ENCODE measurements at places on chromosomes 2 and 18.
A peak's percentile ranks its signal among the peaks of the same experiment; 100 is the strongest.

GRCh38 chr2:43041661-43042360 lies 184.6 kb downstream of the ZFP36L2 start:
- DNase-seq, result peak; percentile 69

DNA sequence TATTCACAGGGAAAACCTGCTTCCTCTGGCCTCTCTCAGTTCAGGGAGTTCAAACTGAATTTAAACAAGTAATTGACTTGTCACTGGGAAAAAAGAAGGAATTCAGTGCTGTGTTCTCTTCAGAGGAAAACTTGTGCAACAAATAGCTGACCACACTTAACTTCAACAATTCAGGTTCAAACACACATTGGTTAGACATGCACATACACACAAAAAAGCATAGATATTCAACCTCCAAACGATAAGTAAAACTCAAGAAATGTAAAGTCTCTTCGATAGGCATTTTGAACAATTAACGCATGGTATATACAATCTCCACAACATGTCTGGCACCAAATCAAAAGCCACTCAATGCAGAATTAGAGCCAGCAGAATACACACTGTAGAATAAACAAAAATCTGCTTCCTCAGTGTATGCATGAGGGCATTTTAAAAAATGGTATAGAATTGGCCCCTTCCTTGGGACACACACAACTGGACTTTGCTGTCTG lies 269.0 kb downstream of the TCF4 start:
- no peak for DNase-seq

DNA sequence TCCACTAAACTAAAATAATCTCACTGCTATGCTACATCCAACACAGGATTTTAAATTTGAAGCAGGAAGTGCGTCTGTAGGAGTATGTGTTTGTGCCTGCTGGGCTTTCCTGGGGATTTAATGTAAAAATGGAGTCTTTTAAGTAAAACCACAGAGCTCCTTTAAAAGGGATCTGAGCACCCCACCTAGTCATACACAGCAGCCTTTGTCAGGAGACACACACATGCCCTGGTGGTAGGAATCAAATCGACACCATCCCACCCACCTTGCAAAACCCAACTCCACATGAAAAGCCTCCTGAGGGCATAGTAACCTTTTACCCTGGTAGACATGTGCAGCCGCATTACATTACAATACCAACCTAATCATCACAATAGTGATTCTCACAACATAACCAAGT lies 29.1 kb downstream of the UXS1 start:
- DNase-seq, result no peak

GRCh38 chr2:144490017-144490416 lies 29.9 kb downstream of the ZEB2 start:
- no peak for DNase-seq

GRCh38 chr2:109458512-109458911 lies 155.3 kb downstream of the SEPTIN10 start:
- DNase-seq, result no peak

GRCh38 chr2:40975151-40975550 lies 523.3 kb upstream of the SLC8A1 start:
- no peak for DNase-seq

GRCh38 chr18:59059140-59059539 lies 80.5 kb upstream of the SEC11C start:
- DNase-seq, result no peak

GRCh38 chr2:55805686-55806085 lies 112.0 kb upstream of the PNPT1 start:
- DNase-seq, result no peak

GRCh38 chr2:241551599-241551997 lies 6.9 kb upstream of the BOK start:
- no peak for DNase-seq

- no peak for DNase-seq
These were observed 632 bp upstream of the ACVR1 start for GRCh38 chr2:157876786-157877138.

DNA sequence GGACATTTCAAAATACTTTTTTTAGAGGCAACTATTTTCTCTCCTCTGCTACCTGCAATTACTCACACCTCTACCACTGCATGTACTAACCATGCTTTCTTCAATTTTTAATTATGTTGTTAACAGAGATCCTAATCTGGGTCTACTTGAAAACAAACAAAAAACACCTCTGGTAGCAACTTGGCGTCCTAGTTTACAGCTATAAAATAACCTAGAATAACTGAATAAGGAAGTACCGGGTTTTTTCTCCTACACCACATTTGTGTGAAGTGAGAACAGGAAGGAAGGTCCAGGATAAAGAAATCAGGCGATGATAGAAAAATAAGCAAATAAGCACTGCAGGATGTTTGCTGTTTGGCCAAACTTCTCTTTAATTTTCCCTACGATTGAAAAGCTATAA lies 633.5 kb downstream of the LRP1B start:
- DNase-seq, result no peak

DNA sequence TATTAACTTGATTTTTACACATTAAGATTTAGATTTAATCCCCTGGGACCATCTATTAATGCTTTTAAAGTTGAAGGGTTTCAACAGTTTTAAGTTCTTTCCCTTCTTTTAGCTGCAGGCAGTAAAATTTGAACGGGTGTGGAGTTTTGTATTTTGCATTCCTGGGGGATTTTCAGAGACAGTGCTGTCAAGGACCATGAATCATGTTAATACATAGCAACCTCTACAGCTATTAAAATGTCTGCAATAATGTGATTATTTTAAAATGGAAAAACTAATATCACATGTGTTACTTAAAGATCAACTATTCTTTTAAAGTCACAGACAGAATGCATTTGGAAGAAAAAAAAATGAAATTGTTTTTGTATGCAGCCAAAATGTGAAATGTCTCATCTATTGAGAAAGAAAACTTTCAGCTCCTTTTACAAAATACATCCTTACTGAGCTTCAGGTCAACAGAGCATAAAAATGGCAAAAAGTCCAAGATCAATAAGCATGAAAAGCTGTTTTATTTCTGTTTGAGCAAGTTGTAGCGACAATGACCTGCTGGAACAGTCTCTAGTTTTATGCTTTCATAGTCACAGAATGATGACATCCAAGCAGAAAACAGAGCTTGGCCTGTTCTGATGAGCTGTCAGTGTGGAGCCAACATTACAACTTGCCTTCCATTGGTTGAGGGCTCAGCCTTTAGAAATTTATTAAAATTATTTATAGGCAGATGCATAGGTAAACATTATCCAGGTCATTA lies 21.6 kb upstream of the ZNF521 start:
- no peak for DNase-seq

- DNase-seq, result no peak
These were observed 246.1 kb downstream of the RPRM start for GRCh38 chr2:153232464-153232863.

DNA sequence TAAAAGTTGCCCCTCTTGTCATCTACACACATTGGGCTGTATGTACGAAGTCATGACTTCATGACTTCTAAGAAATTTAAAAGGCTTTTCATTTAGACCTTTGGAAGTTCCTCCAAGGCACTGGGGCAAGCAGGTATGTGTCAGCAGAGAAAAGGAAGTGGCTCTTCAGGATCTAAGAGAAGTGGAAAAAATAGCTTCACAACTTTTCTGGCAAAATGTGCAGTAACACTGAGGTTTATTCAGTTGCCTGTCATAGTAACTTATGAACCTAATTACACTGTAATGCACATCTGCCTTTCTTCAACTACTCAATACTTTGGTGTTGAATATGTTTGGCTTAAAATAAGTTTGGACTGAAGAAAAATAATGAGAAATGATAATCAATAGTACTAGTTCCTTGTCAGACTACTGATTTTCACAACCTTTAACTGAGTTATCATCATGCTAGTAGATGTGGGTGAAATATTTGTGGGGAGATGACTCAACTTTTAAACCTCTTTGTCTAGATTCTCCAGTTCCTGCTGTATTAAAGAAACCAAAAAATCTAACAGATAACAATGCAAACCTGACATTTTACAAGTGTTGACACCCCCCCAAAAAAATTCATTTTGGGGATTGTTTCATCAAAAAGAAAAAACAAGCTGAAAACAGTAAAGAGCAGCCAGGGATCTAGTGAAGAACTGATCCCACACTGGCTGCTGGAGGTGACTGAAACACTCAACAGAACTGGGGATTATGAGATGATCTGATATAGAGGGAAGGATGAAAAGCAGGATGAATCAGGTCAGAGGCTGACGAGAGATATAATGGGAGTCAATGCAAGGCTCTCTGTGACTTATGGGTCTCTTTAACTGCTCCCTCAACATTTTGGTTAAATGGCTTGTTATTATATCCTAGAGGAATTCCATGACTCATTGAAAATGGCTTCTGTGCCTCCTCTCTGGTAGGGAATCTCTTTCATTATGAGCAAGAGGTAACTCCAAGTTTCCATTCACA lies 84.6 kb downstream of the COLEC12 start:
- no peak for DNase-seq

- DNase-seq, result no peak
These were observed 324.4 kb downstream of the GBX2 start for GRCh38 chr2:235843591-235844395.

Data from GDM1 (cell line).